ENCODE measurements at places on chromosomes 3 and 15.

DNA sequence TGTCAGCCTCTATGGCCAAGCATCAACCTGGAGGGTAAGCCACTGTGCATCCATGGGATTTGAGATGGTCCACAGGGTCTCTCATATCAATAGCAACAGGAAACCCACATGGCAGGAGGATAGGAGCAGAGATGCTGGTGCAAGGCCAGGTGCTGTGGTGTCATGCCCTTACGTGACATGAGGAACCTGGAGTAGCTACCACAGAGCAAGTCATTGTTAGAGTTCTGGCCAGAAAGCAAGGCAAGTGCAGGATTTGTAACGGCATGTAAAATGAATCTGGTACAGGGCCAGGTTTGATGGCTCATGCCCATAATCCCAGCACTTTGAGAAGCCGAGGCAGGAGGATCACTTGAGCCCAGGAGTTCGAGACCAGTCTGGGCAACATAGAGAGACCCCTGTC, 14.8 kb upstream of the ZNF774 start:
- no peak for DNase-seq

DNA sequence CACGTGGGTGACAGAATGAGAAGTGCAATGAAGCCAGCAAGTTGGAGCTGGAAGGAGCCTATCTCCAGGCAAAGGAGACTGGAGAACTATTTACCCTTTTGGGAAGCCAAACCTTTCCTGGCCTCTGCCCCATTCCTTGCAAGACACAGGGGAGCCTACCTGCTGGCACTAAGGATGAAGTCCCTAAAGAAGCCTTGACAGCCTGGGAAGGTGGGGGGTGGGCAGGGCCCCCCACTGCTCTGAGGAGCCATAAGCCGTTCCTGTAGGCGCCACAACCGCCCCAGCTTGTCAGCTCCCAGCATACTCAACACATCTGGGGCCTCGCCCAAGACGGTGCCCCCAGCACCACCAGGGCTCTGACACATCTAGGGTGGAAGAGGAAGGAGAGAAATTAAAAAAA, 5.5 kb downstream of the CDAN1 start:
- DNase-seq = no peak

GRCh38 chr3:65575376-65575840, 463.3 kb downstream of the MAGI1 start:
- no peak for DNase-seq

GRCh38 chr3:123481722-123482457, 33.0 kb upstream of the ADCY5 start:
- no peak for DNase-seq

- no peak for DNase-seq
Observed at GRCh38 chr3:22704571-22705354, 498.4 kb upstream of the UBE2E2 start.

DNA sequence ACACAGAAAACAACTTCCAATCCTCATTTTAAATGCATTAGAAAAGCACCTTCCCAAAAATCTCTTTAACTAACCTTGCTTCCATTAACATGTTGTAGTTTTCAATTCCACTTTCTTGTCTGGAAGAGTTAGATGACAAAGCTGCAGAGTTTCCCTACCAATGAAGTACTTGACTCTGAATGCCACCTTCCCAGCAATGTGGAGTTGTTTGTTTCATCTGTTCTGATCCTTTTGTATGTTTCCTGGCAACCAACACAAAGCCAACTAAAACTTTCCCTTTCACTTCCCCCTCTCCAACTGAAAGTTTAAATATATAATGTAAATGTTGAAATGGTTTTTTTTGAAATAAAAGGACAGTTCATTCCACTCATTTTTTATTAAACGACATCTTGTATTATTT, at the start of gene WDR49:
Gene WDR49 (minus strand): TSS at position 183 of the 400 bp plus-strand sequence. CDS start 517 bp downstream, outside the sequence.
- DNase-seq = no peak

DNA sequence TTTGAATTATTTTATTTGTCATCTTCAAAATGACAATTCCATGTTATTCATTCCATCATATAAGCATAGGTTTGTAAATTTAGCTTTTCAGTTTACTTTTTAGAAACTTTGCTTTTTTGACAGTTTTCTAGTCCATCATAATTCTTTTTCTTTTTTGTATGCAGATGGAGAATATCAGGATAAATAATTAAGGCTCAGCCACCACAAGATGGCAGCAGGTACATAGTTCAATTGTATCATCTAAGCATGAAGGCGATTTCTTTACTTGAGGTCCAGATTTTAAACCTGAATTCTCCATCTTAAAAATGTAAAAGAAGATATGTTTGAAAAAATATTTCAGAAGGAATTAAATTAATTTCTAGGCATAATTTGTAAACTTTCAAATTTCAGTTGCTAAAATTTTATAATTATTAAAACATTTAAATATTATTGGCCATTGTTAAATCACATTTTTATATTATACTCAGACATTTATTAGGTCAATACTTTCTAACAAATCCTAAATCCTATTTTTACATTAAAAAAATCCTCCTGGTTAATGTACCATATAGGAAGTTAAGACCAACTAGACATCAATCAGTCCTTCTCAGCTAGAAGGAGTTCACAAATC, 15.1 kb downstream of the PLSCR5 start:
- DNase-seq = no peak

GRCh38 chr3:193656445-193656844, 63.4 kb downstream of the OPA1 start:
- DNase-seq = no peak

- DNase-seq = no peak
Observed at GRCh38 chr3:37396731-37397130, 222.3 kb upstream of the LRRFIP2 start.

DNA sequence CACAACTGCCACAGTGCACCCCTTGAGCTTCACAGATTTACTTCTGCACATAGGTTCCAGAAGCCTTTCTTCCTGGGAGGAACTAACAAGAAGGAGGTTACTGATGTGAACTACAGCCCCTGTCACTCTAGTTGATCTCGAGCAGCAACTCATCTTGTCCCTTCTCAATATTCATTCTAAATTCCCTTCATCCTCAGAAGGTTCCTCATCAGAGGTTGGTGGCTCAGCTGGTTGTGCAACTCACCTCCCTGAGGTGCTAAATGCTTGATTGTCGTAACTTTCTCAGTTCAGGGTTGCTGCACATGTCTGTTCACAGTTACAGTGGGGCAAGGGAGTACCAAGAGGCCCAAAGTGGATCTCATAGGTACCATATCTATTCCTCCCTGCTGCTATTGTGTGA, 5.7 kb upstream of the A4GNT start:
- DNase-seq = no peak

DNA sequence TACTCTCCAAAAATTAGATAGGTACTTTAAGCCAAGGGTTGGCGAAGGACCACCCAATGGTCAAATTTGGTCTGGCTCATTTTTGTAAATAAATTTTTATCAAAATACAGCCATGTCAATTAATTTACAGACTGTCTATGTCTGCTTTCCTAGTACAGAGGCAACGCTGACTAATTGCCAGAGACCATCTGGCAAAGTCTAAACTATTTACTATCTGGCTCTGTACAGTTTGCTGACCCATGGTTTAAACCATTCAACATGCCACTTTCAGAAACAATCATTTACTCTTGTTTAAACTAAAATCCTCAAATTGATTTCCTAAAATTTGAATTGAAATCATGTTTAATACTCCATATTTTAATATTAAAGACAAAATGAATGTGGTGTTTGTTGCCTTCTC, 25.9 kb downstream of the CBLB start:
- no peak for DNase-seq

Measured in stimulated activated CD4-positive, alpha-beta T cell treated with anti-CD3 and anti-CD28 coated beads, Interleukin-1b, Interleukin-23, amount 100 ng/mL, for 1 hour (primary cell).